Epithelial cell of prostate (primary cell): ENCODE measurements at places on chromosomes 5 and 9.

DNA sequence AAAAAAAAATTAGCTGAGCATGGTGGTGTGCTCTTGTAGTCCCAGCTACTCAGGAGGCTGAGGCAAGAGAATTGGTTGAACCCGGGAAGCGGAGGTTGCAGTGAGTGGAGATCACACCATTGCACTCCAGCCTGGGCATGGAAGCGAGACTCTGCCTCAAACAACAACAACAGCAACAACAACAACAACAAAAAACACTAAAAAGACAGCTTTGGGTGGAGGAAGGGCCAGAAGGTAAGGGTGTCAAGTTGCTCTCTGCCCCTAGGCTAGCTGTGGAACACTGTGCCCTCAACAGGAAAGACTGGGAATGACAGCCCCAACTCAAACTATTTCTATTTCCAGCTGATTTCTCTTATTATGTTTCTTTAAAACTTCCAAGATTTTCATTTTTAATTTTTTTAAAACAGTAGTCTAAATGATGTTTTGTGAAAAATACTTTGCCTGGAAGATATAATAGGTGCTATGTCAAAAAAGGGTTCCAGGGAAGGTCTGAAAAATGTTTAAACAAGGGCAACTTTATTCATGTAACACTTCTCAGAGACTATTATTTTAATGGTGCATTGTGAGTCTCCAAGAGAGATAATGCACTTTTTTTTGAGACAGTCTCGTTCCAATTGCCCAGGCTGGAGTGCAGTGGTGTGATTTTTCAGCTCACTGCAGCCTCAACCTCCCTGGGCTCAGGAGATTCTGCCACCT lies 29.9 kb downstream of the CLINT1 start:
- no peak for DNase-seq

DNA sequence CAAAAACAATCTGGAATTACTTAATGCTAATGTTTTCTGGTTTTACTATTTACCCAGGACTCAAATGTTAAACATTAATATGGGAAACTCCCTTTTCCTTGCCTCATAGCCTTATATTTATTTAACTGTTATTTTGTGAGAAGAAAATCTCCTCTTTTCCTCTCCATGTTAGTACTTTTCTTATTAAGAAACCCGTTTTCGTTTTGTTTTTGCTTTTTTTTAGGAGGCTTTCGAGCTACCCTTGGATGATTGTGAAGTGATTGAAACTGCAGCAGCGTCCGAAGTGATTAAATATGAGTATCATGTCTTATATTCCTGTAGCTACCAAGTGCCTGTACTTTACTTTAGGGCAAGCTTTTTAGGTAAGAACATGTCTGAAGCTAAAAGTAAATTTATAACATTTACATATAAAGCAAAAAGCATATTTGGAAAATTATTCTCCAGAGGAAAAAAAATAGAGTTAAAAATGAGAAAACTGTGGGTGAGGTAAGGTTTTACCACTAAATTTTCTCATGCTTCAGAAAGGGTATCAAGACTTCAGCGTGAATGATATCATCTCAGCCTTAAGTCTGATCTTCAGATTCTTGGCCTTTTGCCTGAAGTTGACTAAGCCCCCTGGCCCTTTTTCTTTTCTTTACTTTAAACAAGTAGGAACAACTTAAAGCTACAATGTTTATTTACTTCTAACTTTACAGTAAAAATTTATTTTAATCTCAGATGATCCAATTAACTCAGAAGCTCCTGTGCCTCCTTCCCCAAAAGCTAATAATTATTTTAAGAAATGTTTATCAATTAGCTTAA lies 113.8 kb downstream of the RPS23 start:
- DNase-seq: no peak

DNA sequence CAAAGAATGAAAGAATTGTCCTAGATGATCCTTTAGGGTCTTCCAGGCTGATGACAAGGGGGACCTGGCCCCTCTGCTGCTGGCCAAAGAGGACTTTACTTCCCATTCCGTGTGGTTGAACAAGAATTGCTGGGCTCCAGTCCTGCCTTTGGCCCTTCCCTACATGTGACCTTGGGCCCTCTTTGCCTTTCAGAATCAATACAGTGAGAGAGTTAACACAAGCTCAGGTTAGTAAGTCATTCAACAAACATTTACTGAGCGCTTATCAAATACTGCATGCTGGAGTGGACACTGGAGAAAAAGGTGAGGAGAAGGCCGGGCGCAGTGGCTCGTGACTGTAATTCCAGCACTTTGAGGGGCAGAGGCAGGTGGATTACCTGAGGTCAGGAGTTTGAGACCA lies 113.1 kb downstream of the C9orf50 start:
- no peak for DNase-seq

- DNase-seq: no peak
Measured at GRCh38 chr5:77431286-77431685, 60.8 kb downstream of the WDR41 start.

DNA sequence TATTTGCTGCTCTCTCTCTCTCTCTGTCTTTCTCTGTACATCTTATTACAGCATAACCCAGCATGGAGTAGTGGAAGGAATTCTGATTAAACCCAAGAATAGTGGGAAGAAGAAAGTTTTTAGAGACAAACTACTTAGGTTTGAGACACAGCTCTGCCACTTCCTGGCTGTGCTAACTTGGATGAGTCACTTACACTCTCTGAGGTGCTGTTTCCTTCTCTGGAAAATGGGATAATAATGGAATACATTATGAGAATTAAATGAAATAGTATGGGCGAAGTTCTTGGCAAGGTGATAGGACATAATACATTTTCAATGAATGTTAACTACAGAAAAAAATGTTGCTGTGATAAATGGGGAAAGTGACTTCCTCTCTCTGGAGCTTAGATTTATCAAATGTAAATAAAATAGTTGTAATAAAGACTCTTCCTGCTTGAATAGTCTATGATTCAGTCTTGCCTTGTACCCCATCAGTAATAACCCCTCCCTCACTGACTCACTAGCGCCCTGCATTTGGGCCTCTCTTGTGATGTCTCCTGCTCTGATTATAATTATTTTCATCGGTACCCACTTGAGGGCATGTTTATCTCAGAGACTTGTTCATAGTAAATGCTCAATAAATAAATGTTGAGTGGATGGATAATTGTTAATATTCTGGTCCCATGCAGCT lies 27.6 kb downstream of the KIF4B start:
- no peak for DNase-seq

GRCh38 chr9:90219548-90220118 lies 423.0 kb downstream of the DIRAS2 start:
- no peak for DNase-seq

DNA sequence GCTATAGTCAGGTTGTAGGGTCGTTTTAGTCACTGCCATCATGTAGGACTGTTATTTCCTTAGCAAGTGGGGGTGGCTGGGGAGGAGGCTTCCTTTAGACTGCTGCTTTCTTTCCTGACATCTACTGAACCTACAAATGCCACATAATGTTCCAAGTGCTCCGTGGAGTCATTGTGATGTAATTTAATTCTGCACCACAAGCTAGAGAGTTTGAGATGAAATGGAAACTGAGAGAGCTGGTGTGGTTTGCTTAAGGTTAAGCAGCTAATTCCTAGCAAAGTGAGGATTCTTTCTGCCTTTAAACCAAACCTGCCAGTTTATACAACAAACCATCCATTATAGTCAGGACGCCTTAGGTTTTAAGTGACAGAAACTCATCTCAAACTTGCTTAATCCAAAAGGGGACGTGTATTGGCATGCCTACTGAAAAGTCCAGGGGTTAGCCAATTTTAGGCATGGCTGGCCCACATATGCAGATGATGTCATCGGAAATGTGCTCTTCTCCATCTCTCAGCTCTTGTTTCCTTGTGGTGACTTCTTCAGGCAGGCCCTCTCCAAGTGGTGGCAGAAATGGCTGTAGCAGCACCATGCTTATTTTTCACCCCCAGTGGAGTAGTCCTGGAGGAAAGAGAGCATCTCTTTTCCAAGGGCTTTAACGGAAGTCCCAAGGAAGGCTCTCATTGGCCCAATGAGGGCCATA lies 30.5 kb downstream of the ZNF618 start:
- peak; percentile 66 for DNase-seq

DNA sequence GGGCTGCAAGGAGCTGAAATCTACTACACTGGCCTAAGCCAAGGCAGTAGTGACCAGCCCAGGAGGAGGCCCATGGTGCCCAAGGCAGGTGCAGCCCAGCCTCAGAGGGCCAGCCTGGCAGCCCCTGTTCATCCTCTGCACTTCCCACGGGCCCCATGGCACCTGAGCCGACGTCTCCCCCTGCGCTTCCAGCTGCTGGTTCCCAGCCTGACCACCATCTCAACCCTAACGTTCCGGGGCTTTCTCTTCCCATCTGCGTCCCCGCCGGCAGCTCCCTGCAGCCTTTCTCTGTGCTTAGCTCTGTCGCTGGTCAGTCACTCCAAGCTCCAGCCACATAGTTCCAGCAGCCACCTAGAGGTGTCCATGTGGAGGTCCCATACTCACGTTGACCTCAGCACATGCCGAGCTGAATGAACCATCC lies 105.5 kb upstream of the LMX1B start:
- DNase-seq: no peak

DNA sequence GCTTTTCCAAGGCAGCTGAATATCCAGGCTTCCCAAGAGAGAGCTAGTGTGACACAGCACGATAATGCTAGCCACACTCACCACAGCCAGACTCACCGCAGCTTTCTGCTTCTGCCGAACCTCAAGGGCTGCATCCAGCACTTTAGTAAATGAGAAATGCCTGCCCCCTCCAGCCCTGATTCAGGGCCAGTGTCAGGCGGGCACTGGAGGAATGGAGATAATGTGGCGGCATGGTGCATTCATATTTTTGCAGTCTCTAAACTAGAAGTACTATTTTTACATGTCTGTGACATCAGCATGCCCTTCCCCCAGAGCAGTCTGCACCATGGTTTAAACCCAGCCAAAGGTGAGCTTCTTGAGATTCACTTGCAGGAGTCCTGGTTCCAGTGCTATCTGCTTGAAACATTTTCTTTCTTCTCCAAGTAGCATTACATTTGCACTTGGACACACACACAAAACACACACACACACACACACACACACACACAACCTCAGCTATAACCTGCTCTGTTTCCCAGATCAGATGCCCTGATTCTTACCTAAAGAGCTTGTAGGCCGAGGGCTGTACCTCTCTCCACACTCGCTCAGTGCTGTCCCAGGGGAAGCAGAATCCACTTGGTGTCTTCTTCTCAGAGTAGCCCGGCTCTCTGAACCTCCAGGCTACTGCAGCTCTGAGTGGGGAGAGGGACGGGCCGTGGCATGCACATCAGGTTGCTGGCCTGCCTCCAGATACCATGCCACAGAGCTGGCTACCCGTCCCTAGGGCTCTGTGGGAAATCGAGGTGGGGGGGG lies at the start of gene FGF1:
TSS of gene FGF1 (minus strand) at position 673 of the 792 bp plus-strand sequence. CDS start 71,963 bp downstream, outside the sequence.
- DNase-seq: no peak

- no peak for DNase-seq
Measured at GRCh38 chr9:18910435-18910834, 122.6 kb downstream of the SAXO1 start.

- DNase-seq: no peak
Measured at GRCh38 chr9:89008055-89008743, 16.9 kb downstream of the S1PR3 start.

DNA sequence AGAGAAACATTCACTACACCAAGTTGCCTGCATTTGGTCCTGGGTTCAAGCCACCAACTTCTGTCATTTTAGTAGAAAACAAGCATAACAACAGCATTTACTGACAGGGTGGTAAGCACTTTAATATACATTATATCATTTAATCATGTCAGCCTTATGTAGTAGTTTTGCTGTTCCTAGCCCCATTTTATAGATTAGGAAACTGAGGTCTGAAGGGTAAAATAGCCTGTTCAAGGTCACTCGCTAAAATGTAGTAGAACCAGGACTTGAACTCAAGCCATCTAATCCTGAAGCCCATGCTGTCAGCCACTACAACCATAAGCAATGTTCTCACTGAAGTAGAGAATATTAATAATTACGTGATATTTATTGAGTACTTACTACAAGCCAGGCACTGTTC lies 59.7 kb upstream of the TRIM32 start:
- DNase-seq: no peak

GRCh38 chr5:105952875-105953274 lies 1717.9 kb downstream of the EFNA5 start:
- no peak for DNase-seq

GRCh38 chr5:138354926-138355378 lies 2.5 kb downstream of the KDM3B start:
- DNase-seq: peak; percentile 72

GRCh38 chr9:113313261-113313660 lies 10.1 kb upstream of the RNF183 start:
- DNase-seq: no peak

GRCh38 chr5:175059687-175060211 lies 335.4 kb downstream of the MSX2 start:
- no peak for DNase-seq

DNA sequence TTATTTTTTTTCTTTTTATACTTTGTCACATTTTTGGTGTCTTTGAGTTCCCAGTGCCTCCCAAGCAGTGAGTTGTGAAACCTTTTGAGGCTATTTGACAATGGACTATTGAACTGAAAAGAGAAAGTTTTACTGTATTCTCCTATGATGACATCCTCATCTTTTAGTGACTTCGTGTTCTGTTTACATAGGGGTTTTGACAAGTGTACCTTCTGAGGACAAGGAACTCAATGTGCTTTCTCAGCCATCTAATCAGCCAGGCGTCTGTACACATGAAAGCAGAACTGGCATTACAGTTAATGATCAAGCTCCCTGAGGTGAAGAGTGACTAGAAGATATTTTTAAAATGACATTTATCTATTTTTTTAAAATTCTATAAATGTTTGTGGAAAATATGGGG lies 175.5 kb downstream of the ANXA1 start:
- DNase-seq: no peak

DNA sequence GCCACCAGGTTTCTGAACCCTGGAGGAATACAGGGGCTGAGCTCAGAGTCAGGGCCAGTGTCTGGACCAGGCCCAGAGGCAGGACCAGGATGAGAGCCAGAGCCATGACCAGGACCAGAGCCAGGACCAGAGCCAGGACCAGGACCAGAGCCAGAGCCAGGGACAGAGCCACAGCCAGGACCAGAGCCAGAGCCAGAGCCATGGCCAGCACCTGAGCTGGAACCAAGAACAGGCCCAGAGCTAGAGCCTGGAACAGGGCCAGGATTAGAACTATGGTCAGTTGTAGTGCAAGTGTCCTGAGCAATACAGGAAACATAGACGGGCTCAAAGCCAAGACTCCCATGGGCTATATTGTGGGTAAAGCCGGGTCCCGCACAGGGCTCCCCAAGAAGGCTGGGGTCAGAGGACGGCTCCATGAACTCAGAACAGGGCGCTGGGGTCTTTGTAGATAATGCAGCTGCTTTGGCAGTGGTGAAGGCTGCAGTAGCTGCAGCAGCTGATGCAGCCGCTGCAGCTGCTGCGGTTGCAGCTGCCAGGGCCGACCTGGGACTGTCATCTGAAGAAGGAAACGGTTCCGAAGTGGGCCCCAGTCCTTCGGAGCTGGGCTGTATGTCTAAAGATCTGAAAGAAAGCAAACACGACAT lies 559 bp downstream of the SPAG8 start:
- no peak for DNase-seq

DNA sequence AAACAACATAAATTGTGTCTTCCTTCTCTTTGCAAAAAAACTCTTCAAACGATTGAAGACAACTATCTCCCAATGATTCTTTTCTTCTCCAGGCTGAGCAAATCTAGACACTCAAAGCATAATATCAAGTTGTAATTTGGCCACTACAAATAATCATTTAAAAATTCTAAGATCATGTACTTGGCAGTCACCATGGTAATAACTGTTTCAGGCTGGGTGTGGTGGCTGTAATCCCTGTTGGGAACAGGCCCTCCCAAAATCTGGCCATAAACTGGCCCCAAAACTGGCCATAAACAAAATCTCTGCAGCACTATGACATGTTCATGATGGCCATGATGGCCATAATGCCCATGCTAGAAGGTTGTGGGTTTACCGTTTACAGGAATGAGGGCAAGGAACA lies 52.0 kb downstream of the PJA2 start:
- DNase-seq: no peak

GRCh38 chr5:125401724-125402622 lies 655.5 kb upstream of the ZNF608 start:
- DNase-seq: no peak
